ENCODE measurements at places on chromosomes 3 and 15.

GRCh38 chr3:12395349-12396012, 88.8 kb upstream of the TSEN2 start:
- no peak for DNase-seq

DNA sequence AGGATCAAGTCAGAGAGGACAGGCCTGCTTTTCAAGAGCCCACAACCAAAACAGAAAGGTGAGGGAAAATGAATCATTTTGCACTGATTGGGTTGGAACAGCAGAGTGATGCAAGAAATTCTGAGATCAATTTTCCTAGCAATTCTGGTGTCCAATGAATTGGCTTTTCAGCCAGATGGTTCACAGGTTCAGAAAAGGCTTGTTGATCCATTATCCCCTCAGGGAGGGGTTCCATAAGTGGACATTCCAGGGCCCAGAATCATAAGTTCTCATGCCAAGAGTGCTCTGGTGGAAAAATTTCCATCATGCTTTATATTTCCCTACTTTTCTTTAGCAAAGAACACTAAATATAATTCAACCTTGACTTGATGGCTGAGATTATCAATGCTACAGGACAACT, 16.2 kb downstream of the RBP2 start:
- DNase-seq: no peak

DNA sequence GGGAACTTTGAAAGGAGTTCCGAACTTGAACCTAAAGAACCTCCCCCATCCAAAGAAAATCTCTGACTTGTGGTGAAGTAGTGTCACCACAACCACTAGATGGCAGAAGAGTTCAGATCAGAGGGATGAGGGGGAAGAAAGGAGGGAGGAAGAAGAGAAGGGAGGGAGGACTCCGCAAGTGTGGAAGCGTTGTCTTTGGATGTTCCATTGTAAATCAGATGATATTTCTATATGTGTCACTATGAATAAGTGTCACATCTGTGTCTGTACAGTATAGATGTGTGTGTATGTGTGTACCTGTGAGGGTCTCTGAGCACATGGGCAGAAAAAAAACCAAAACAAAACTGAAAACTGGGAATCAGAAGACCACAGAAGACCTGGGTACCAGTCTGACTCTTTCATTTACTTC, 16.9 kb downstream of the SLC24A1 start:
- no peak for DNase-seq

- DNase-seq: no peak
Measured at GRCh38 chr3:128433837-128434165, 32.9 kb downstream of the DNAJB8 start.

- no peak for DNase-seq
Measured at GRCh38 chr3:106827515-106828213, 549.6 kb upstream of the CCDC54 start.

GRCh38 chr3:73719861-73720260, 95.1 kb upstream of the PDZRN3 start:
- DNase-seq: no peak

DNA sequence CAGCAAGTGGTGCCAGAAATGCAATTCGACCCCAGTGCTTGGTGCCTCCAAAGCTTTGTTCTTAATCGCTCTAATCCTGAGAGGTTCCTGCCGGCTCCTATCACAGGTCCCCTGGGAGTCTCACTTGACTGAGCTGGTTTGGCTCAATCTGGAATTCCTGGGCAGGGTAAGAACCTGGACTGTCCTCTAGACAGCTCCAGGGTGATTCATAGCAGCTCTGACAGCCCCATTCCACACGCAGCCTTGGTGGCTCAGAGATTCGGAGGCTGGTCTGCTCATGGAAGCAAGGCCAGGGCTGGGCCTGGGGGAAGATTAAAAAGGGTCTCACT, 37.9 kb downstream of the MYO5C start:
- DNase-seq: no peak

- DNase-seq: no peak
Measured at GRCh38 chr15:93063796-93064690, 25.0 kb downstream of the RGMA start.

DNA sequence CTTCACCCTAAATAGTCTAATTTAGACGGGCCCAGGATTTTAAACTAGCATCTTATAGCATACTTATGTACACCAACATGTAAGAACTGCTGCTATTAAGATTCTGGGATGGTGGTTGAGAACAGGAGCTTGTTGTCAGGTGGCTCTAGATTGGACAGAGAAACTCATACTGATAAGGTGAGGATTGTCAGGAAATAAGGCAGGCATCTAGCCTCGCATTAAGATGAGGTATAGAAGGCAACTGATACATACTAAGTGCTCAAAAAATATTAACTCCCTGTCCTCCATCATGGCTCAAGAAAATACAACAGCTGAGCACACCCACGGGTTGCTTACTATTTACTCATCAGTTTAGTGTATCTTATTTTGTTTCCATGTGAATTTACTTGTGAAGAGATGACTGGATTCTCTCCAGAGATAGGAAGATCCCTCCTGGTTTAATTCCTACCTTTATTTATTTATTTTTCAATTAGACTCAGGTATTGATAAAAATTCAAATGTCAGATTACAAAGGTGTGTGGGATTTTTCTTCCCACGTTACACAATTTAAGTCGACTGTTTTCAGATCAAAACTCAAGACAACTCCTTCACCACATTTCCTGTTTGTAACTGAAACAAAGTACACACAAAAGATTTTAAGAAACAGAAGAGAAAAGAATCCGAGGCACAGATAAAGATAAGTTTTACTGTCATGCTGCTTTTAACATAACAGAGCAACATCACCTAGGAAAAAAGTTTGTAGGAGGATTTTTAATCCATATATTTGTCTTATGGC, at the start of gene TRAT1:
Gene TRAT1, plus strand, starts transcription at position 664 of the 775 bp plus-strand sequence. CDS start 142 bp downstream, outside the sequence.
- DNase-seq: no peak

GRCh38 chr15:32887090-32887489, 169.3 kb downstream of the GREM1 start:
- DNase-seq: no peak

- no peak for DNase-seq
Measured at GRCh38 chr15:72176159-72176558, 21.4 kb downstream of the GRAMD2A start.

DNA sequence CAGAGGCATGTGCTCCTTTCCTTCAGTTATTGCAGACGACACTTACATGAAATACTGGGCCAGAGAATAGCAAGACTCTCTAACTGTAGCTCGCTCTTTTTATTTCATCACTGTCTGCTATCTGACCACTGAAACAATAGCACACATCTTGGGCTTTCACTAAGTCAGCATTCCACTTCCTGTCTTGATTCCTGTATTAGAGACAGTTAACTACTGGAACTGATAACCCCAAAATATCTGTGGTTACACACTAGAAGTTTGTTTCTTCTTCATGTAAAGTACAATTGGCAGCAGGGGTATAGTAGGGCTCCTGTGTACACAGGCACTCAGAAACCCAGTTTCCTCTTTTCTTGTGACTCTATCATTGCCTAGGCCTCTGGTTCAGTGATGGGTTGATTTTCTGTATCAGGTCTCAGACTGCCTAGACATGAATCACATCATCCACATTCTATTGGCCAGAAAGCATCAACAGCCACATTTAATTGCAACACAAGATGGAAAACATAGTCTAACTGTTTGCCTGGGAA, 230.2 kb upstream of the CD96 start:
- no peak for DNase-seq

DNA sequence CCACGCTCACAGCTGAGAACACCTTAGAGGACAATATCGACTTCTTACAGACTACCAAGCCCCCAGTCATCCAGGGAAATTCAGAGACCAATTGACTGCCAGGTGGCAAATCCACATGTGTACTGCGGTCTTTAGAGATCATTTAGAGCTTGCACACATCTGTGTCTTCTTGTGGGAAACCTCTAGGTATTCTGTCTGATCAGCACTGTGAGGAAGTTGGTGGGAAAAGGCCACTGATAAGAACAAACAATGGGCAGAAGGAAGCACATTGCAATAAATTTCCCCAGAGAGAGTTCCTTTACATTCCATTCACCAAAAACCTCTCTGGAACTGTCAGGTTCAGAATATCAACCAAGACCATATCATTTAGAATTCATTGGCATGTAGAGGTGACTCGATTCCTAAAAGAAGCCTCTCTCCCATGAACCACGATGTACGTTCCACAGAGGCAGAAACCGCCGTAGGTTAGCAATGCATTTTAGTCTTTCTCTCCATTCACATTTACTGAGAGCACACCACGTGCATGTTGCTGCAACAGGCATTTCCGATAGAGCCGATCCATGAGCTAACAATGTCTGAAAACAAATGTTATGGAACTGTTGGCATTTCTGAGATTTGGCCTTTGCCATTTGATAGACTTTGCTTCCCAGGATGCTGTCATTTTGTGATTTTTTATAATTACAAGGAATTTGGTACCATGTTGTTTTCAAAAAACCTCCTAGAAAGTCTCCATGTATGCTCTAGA, 287.3 kb upstream of the TPRG1 start:
- DNase-seq: no peak

- no peak for DNase-seq
Measured at GRCh38 chr3:51659942-51660341, 11.1 kb upstream of the TEX264 start.

GRCh38 chr3:73452729-73453128, 172.0 kb downstream of the PDZRN3 start:
- DNase-seq: no peak

GRCh38 chr15:93072011-93072410, 17.0 kb downstream of the RGMA start:
- DNase-seq: no peak

DNA sequence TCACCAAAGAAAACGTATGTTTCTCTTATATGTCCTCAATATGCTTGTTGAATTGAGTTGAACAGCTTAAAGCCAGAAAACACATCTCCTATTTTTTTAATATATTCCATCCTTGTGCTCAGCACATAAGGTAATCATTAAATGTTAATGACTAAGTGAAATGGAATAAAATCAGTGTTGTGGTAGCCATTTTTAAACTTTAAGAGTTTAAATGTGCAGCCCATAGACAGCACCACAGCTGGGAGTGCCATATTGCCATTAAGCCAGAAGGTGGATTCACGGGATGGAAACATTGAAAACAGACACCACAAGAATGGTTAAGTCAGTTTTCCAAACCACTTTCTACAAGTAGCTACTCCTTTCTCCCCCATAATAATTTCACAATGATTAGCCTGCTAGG, 76.8 kb upstream of the C15orf61 start:
- DNase-seq: no peak

- no peak for DNase-seq
Measured at GRCh38 chr3:65662095-65662494, 376.6 kb downstream of the MAGI1 start.

DNA sequence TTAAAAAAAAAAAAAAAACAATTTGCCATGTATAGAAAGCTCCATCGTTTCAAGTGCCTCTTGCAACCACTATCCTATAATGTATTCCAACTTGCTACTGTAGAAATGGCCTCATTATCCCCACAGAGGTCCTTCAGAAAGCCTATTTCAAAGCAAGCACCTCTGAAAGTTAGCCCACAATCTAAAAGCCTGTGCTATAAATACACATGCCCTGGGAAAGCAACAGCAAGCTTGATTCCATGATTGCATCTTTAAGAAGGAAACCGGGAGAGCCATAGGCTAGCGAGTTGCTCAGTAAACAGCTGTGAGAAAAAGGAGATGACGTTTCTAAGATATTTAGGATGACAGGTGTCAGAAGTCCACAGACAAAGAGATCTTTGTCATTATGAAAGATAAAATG, 28.3 kb downstream of the TAFA4 start:
- no peak for DNase-seq

DNA sequence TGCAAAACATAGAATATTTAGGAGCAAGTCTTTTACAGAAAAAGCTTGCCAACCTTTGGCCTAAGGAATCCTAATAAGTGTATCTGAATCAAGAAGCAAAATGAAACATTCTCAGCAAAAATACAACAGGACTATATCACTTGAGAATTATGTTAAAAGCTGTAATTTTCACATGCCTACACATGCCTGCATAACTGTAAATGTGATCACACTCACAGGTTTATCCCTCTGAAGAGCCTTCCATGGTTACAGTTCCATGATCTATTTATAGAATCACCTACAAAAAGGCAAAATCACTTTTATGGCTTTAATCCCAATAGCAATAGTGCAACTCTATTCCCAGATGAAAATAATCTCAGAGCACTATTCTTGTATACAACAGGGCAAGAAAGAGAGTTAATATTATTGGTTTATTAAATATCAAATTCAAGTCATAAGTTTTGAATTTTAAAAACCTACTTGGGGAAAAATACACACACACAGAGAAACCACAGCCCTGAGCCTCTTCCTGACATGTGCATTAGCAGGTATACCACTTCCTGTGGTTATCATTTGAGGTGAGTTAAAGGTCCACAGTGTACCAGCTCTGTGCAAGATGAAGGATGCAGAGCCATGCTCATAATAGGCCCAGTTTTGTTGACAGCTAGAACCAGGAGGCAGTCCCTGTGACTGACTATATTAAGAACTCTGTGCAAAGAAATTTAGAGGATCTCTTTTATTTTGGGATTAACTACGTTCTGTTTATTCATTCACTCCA, 252.5 kb upstream of the TGFBR2 start:
- peak; percentile 12 for DNase-seq

GRCh38 chr3:26438325-26438940, 184.1 kb upstream of the LRRC3B start:
- DNase-seq: no peak

GRCh38 chr3:24523215-24523614, 28.6 kb upstream of the THRB start:
- no peak for DNase-seq

DNA sequence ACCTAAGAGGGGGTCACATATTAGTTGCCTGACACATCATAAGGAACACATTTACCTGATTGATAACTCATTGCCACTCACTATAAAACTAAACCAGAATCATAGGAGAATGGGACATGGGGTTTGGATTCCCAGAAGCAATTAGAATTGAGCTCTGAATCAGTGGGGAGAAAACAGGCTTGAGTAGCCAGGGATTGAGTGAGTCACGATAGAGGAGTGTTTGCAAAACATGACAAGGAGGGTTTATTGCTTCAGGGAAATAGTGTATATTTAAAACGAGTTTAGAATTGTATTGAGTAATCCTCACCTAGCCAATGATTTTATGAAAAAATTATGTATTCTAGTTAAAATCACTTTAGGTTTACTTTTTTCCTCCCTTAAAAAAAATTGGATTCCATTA, 101.1 kb upstream of the THRB start:
- no peak for DNase-seq

DNA sequence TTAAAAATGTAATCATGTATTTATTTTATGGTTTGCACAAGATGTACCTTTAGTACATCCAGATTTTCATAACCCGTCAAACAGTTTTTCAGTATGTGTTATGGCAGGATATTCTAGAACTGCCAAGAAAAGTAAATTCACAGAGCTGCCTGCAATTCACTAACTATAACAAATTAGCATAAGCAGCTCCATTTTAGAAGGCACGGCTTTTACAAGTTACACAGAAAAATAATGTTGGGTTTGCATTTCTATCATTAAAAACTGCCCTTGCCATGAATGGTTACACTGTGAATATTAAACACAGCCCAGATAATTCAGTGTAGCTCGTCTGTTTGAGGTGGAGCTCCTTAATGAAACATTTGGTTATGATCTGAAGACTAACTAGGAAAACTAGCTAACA, 94.3 kb upstream of the BHLHE40 start:
- DNase-seq: no peak

Measured in stimulated activated CD8-positive, alpha-beta memory T cell treated with anti-CD3 and anti-CD28 coated beads, Interleukin-7, amount 100 ng/mL, for 1 hour (primary cell).